ENCODE measurements at places on chromosomes 12 and 14.
A peak's percentile ranks its signal among the peaks of the same experiment; 100 is the strongest.

DNA sequence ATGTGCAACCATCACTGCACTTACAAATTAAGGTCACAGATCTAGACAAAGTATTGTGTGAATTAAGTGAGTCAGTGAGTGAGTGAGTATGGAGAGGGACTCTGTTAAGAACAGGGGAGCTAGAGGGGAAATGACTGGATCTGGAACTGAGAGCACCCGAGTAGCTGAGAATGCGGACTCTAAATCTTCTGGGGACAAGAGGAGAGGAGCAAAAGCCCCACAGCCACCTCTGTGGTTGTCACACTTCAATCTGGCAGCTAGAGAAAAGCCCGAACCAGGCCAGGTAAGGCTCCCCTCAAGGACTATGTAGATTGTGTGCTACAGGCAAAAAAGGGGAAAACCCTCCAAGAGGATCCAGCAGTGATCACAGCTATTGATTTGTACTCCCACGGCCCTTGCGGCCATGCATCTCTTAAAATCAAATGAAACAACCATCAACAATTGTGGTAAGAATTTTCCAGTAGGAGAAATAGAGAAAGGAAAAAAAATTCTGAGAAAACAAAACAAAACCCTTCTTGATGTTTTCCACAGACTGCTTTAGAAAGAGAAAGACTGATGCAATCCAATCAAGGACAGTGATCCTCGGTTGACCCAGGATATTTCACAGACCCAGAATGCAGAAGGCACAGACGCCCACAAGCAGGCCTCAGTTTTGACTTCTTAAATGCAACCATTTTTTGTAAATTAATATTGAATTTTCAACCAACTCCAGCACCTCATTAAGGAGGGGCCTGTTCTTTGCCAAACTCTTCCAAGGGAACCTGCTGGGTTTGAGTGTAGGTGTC is 109.6 kb downstream of the SLC38A6 start:
- DNase-seq: no peak

GRCh38 chr14:103638594-103638993 is 9.6 kb downstream of the KLC1 start:
- no peak for DNase-seq

- no peak for DNase-seq
These were observed 1.9 kb downstream of the TMEM119 start for GRCh38 chr12:108595711-108596647.

GRCh38 chr12:121279071-121279375 is 17.5 kb downstream of the CAMKK2 start:
- no peak for DNase-seq

GRCh38 chr14:32761381-32761968 is 177.2 kb upstream of the NPAS3 start:
- DNase-seq: no peak

DNA sequence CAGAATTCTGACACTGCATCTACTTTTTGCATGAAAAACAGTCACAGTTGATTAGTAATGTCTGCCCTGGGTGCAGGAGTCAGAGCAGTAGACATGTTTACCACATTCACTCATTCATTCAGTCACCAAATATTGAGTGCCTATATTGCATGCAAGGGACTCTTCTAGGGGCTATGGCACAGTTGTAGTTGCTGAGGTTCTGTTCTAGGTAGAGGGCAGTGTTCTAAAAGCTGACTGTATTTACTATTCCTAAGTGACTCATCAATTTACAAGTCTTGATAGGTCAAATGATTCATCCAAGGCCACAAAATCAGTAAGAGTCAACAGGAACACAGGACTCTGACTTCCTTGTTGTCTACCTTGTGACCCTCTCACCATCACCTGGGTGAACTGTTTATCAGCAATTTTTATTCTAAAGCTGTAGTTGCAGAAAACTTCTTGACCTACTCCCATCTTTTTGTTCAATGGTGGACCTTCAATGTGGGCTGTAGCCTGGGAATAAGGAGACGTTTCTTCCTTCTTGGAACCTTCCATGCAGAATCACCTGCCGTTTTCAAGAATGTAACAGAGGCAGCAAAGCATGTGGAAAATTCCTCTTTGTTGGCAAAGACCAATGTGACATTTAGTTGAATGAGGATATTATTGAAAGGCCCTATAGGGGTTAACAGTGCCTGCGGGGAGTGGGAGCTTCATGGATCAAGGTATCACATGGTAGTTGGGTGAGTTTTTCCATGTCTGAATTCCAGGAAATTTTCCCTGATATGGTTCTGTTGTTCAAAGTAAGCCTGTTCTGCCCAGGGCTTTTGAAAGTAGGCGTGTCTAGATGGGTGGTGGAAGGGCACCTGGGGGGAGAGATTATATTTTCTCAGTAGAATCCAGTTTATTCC is 223.2 kb downstream of the KTN1 start:
- no peak for DNase-seq

DNA sequence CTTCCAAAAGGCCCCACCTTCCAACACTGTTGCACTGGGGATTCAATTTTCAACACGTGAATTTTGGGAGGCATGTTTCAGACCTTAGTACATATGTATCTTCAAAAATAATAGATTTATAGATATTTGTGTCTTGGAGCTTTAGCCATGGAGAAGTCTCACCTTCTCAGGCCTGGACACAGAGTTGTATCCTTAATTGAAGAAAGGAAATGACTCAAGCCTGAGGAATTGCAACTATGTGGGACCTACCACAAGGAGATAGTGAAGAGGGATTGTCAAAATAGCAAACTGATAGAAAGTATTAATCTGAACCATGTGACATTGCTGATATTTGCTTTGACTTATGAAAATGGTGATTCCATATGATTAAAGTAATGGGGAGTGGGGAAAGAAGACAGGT is 89.8 kb downstream of the ACSS3 start:
- no peak for DNase-seq

DNA sequence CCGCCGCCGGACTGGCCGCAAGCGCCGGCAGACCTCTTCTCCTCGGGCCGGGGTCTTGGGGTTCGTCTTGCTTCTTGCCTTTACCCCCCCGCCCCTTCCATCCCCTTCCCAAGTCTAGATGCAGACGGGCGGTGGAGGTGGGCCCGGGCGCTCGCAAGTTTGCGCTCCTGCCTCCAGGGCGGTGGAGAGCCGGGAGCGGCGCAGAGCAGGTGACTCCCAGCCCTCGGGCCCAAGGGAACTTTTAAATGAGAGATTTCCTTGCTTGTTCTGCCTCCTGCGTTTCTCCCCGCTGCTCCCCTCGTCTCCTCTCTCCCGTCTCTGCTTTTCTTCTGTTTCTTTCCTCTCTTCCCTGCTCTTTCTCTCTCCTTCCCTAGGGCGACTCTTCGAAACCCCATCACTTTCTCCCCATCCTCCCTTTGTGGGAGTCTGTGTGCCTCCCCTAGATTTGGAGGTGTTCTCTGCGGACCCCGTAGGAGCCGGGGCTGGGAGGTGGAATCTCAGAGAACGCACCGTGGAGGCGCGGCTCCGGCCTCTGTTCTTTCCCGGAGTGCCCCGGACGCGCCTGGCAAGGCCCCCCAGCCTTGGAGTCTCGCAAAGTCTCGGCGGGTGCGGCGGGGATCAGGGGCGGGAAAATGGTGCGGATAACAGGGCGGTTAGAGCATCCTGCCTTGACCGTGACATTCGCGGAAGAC is 114.7 kb upstream of the MYL2 start:
- peak; percentile 33 for DNase-seq

DNA sequence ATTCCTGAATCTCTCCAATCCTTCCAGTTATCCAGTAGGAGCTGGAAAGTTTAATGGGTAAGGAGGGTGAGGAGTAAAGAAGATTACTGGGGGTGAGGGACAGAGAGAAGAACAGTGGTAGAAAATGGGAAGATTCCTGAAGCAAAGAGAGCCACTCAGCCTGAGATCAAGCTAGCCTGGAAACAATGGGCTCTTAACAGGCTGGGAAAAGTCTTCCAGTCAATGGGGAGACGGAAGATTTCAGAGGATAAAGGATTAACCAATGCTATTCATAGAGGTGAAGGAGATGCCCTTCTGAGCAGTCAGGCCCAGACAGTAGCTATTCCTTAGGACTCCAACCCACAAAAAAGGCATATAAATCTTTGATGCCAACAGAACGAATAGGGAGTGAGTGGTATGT is 14.8 kb downstream of the GDF11 start:
- no peak for DNase-seq

DNA sequence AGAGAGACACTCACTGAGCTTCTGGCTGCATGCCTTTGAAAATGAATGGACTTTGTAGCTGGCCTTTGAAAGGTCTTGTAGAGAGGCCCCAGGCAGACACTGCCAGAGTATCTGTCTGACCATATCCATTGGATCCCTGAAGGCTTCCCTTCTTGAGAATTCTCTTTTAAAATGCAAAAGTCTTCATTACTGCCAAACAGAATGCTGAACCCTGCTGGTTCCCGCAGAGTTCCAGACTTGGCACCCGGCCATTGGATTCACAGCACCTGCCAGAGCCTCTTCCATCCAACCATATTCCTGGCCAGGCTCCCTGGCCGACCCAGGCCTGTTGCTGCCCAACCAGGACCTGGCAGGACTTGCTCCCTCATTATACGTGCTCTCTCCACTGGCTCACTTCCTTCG is 182.5 kb downstream of the GXYLT1 start:
- no peak for DNase-seq

DNA sequence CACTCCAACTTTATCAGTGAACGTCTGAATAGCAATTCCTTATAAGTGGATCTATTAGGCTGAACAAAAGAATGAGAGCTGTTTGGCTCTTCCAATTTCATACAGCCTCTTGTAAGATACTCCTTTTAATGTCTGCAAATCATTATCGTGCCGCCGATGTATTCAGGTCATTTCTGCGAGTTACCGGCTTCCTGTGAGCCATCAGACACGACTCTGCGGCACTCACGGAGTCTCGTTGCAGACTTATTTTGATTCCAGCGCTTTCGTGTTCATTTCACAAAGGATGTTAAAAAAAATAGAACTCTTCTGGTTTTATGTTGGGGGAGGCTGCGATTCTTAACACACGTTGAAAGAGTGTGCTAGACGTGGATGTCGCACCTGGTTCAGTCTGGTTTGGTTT is 106.6 kb downstream of the GLT1D1 start:
- no peak for DNase-seq

DNA sequence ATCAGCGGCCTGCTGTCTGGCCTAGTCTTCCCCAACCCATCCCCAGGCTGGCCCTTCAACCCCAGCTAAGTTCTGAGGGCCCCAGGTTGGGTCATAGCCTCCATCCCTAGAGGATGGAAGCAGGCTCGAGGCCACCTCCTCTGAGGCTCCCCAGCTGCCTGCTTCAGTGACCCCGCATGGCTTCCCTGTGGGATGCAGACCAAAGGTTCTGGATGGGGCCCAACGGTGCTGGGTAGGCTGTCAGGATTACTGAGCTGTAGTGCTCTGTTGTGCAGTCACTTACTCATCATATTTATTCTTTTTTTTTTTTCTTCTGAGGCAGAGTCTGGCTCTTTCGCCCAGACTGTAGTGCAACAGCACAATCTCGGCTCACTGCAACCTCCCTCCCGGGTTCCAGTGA is 92.0 kb downstream of the IRF2BPL start:
- DNase-seq: no peak

GRCh38 chr14:68027276-68027675 is 207.7 kb downstream of the RAD51B start:
- no peak for DNase-seq

- DNase-seq: no peak
These were observed 32.2 kb upstream of the PTPRQ start for GRCh38 chr12:80411787-80412186.

GRCh38 chr12:17266856-17267255 is 660.9 kb upstream of the LMO3 start:
- no peak for DNase-seq

GRCh38 chr14:102554821-102555819 is 37.3 kb upstream of the RCOR1 start:
- peak; percentile 37 for DNase-seq

DNA sequence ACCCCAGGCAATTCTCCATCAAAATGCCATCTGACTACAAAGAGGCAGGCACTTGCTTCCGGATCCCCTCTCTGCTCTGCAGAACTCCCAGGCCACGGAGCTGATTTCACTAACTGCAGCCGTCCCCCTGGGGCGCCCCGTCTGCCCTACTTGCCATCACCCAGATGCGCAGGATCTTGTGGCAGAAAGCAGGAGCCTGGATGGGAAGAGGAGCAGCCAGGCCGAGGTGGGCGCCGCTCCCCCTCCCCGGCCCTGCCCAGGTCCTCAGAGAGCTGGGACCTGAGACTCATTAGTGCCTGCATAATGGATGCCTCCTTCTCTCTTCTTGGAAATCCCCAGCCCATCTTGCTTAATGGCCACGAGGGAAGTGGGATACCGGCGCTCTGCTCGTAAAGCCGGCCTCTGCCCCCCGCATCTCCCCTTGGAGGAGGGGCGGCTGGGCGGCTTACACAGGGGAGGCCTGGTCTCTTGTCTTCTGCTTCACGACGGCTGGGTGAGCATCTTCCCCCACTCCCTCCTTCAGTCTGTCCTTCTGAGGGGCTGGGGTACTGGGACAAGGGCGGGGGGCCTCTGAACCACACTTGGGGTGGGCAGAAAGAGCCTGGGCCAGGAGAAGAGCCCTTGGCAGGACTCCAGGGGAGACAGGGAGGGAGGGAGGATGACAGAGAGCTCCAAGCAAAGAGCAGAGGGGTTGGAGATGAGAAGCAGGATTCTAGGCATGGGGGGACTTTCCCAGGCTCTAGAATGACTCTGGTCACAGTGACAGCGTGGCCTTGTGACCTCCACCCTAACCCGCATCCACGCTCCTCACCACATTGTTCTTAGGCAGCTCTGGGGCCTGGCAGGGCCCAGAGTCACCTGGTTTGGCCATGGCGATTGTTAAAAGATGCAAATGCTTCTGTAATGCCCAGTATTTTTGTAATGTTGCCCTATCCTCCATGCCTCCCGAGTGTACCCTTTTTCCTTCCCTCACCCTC is 19.4 kb upstream of the EML1 start:
- DNase-seq: no peak

DNA sequence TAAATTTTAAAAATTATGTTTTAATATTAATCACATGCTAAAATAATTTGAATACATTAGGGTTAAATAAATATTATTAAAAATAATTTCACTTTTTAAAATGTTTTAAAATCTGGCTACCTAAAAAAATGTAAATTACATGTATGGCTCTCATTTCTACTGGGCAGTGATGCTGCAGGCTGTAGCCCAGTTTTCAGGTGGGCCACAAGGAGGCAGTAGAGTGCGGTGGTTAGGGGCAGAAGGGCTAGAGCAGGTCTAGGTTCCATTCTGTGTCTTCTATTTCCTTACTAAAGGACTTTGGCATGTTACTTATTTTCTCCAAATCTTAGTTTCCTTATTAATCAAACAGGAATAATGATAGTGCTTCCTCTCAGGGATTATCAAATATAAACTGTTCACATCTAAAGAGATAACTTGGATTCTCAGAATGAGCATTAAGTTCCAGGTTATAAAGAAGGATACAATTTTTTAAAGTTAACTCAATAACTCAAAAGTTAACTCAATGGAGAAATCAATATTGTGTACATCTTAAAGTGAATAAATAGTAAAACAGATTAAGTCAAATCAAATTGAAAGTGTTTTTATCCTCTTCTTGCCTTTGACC is 54.9 kb upstream of the OVCH1 start:
- DNase-seq: no peak

GRCh38 chr12:128970110-128970509 is 116.8 kb downstream of the GLT1D1 start:
- DNase-seq: no peak

- DNase-seq: no peak
These were observed 45.9 kb downstream of the NOC4L start for GRCh38 chr12:132190012-132190755.

GRCh38 chr14:85387181-85387580 is 142.8 kb upstream of the FLRT2 start:
- DNase-seq: no peak

GRCh38 chr14:37230551-37231194 is 32.9 kb downstream of the MIPOL1 start:
- DNase-seq: peak; percentile 49
